ENCODE measurements at places on chromosomes 12 and 14.

DNA sequence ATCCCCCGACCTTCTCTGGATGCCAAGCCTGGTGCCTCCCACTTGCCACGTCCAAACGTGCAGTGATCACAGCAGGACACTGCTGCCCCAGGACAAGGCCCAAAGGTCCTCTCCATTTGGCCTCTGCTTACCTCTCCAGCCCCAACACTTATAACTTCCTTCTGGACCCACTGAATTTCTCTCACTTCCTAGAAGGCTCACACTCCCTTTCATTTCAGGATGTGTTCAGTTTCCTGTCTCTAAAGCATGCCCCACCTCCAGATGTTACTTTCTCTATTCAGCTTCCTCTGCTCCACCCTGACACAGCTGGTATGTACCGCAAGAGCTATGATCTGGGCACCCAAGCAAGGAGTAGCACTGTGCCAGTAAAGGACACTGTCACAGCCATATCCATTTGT is 33.0 kb downstream of the CDKL1 start:
- peak; percentile 32 for DNase-seq

DNA sequence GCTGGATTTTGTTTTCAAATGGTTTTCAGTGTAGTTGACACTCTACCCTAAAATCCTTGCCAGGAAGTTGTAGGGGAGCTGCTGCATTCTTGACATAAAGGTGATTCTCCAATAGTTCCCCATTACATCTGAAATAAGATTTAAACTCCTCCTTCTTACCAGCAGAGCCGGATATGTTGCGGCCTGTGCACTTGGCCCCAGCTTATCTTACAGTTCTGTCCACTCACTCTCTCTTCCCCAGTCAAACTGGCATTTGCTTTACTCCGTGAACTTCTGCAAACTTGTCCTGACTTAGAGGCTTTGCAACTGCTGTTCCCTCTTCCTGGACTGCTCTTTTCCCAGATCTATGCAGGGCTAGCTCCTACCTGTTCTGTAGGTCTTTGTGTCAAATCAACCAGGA is 929.5 kb downstream of the VRK1 start:
- DNase-seq = no peak

- no peak for DNase-seq
Observed at GRCh38 chr12:47017901-47018475, 61.4 kb upstream of the PCED1B start.

DNA sequence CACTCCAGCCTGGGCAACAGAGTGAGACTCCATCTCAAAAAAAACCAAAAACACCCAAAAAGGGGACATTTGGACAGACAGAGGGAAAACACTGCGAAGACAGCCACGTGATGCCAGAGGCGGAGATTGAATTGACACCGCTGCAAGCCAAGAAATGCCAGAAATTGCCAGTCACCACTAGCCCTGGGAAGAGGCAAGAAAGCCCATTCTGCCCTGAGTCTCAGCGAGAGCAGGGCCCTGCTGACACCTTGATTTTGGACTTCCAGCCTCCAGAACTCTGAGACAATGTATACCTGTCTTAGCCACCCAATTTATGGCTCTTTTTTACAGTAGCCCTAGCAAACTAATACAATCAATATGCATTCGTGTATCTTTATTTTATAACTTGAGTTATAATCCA is 7.4 kb upstream of the IGFBP6 start:
- DNase-seq = no peak

DNA sequence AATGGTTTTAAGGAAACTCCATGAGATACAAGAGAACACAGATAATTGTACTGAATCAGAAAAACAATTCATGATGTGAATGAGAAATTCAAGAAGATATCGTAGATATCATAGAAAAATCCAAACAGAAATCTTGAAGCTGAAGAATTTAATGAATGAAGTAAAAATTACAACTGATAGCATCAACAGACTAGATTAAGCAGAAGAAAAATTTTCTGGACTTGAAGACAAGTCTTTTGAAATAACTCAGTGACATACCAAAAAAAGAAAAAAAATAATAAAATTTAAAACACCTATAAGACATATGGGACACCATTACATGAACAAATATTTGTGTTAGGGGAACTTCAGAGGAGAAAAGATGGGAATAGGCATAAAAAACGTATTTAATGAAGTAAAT is 122.8 kb upstream of the SYT10 start:
- DNase-seq = no peak

GRCh38 chr12:332581-333205 is 56.4 kb downstream of the KDM5A start:
- DNase-seq = no peak

- no peak for DNase-seq
Observed at GRCh38 chr12:49489720-49490119, 49.1 kb upstream of the KCNH3 start.

DNA sequence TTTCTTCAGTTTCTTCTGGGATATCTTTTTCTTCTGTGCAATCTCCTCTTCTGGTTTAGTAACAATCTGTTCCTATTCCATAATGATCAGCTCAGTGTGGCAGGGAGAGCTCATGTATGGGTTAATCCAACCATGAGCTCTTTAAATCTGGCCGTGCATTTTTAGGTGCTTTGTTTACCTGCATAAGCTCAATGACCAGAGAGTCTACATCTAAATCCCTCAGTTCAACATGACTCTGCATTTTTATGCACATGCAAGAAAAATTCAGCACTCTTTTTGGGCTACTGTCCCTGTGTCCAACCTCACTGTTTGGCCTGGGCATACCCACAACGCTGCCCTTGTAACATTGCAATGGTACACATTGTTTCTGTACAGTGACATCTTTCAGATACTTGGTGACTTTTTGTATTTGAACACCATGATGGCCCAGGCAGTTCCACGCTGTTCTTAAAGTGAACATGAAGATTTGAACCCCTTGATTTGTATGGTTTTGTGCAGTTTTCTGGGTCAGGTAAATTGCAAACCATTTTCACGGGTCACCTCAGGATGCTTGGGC is 243.3 kb upstream of the SRRM4 start:
- no peak for DNase-seq

DNA sequence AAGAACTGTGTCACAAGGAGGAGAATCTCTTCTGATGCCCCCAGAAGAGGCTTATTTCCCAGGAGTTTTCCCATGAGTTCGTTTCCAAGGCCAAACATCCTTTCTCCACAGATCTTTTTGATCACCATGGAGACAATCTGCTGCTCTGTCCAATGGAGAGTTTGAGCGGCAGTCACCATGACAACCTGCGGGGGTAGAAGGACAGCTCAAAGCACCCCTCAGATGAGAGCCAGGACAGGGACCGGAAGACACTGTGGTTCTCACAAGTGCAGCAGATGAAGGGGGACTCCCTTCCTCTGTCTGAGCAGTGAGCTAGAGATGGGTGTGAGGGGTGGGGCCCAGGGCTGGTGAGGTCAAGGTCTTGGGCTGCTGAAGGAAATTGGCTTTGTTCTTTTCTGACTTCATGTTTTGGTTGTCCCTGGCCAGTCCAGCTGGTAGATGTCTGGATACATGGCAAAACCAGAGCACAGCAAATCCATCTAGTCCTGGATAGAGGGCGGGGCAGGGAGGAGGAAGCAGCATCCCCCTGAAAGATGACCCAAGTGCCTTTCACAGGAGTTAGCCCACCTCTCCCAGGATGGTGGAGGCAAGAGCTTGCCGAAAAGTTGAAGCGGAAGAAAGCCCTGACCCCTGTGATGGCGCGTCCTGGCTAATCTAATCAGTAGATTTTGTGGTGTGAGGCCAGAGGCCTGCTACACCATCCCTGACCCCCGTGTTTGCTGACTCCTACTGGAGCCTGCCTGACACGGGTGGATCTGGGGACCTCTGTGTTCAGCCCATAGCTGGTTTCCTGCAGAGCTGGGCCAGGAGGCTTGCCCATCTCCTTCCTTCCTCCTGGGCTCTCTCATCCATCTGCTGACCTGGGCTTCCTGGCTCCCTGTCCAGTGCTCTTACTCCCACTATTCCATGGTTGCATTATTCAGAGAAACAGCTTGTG is 24.4 kb downstream of the DHRS2 start:
- DNase-seq = no peak

DNA sequence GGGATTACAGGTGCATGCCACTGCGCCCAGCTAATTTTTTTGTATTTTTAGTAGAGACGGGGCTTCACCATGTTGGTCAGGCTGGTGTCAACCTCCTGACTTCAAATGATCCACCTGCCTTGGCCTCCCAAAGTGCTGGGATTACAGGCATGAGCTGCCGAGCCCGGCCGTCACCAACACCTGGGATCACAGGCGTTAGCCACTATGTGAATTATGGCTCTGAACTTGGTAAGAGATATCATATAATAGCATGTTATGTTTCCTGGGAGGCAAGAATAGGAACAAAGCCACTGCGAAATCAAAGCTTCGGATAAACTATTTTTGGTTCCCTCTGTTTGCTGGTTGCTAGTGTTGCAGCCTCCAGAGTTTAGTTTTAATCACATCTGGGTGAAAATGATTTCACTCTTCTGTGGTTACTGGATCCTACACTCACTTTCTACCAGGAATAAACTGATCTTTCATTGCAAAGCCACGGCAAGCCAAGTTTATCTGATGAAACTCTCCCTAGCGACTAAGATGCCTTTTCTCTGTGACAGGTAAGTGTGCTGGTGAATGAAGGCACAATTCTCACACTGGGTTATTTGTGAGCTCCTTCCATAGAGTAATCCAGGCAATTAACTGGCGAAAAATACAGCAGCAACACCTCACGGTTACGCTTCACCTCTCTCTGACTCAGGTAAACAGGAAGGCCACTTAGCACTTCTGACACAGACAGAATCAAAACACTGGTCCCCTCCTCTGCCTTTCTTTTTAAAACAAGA is 16.7 kb downstream of the SNRNP35 start:
- DNase-seq = no peak

GRCh38 chr14:33776871-33777270 is 174.0 kb downstream of the EGLN3 start:
- DNase-seq = no peak

- peak; percentile 20 for DNase-seq
Observed at GRCh38 chr12:75814851-75815754, 216.5 kb downstream of the PHLDA1 start.

DNA sequence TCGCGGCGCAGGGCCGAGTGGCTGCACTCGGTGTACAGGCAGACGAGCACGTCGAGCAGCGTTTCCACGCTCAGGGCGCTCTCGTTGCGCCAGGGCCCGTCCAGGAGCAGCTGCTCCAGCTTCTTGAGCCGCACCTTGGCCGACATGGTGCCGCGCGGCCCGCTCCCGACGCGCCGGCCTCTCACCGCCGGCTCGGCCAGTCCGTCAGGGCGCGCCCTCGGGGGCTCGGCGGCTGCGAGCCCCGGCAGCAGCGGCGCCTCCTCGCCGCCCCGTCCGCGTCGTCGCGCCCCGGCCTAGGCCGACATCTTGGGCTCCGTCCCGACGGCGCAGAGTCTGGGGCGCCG is 349 bp downstream of the CDC42BPB start:
- no peak for DNase-seq

GRCh38 chr14:93114713-93115068 is 1.0 kb downstream of the ITPK1 start:
- DNase-seq = peak; percentile 49

GRCh38 chr14:32307881-32308582 is 21.1 kb upstream of the AKAP6 start:
- no peak for DNase-seq

DNA sequence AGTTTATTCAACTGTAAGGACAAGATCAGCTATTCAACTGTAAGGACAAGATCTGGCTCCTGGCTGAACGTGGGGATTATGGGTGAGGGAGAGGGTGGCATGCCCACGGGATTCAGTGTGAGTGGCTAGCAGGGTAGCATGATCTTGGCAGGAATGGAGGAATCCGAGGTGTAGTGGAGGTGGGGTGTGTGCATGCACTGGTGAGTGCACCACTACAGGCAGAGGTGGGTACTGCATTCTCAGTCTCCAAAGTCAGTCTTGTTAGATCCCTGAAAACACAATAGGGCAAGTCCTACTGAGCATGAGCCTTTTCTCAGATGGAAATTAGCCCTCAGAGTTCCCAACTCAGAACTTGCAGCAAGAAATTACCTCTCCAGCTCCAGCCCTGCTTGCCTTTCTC is 32.2 kb upstream of the DCD start:
- DNase-seq = peak; percentile 23

DNA sequence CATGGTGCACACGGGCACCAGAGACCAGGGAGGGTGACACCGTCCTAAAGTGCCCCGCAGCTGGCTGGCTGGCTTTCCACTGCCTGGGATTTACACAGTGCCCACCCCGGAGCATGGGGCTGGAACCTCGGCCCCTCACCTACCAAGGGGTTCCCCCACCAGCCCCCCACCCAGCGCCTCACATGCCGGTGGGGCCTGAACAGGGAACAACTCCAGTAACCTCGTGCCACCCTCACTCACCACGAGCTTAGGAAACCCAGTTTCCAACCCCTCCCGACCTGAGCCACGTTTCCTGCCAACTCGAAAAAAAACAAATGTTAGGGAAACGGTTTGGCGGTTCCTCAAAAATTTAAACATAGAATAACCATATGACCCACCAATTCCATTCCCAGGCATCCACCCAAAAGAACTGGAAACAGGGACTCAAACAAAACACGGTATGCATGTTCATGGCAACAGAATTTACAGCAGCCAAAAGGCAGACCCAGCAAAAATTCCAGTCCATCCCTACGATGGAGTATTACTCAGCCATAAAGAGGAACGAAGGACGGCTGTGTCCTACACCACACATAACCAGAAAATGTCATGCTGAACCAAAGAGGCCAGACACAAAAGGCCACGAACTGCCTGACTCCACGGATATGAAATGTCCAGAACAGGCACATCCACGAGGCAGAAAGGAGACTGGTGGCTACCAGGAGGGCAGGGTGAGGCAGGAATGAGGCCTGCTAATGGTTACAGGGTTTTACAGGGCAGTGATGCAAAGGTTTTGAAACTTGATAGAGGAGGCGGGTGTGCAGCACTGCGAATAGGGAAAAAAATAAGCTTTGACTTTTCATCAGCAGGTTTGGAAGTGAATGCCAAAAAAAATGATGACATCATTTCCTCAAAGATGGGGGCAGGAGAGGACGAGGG is 68.9 kb downstream of the NCOR2 start:
- DNase-seq = no peak

- no peak for DNase-seq
Observed at GRCh38 chr14:72917094-72917802, 9.0 kb upstream of the DCAF4 start.

- no peak for DNase-seq
Observed at GRCh38 chr12:90936230-90937005, 18.6 kb downstream of the CCER1 start.

- no peak for DNase-seq
Observed at GRCh38 chr14:105877645-105878044, 351.3 kb downstream of the TMEM121 start.

- no peak for DNase-seq
Observed at GRCh38 chr14:60848066-60848465, 113.5 kb downstream of the MNAT1 start.

DNA sequence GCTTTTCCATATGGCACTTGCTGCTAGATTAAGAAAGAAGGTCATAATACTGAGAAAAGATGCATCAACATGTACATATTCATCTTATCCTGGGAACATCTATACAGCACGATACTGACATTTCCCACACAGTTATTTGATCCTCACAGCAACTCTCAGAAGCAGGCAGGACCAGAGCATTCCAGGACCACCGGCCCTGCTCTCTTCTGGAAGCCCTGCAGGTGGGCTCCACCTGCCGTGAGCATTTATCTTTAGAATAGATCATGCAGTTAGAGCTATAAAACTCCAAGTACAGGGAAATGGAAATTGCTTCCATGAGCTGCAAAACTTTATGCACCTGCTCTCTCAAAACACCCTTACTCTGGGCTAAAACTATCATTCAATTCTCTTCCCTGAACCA is 5.5 kb upstream of the BDKRB1 start:
- no peak for DNase-seq
